ENCODE measurements at places on chromosomes 13 and 19. TPM values are rescaled to one million over a fixed set of nuclear protein-coding genes. Genes with fewer than 3 reads are reported as not detected.

GRCh38 chr13:21008026-21008425, 53.4 kb downstream of the LATS2 start:
- no peak for DNase-seq

GRCh38 chr19:15291089-15291488, 41.2 kb downstream of the BRD4 start:
- DNase-seq = no peak

- DNase-seq = no peak
Measured at GRCh38 chr19:10776900-10777650, 58.9 kb downstream of the TMED1 start.

The LILRB2 gene
- total RNA-seq = 1.6 TPM

The TMPRSS9 gene
- 0.59 TPM for total RNA-seq

DNA sequence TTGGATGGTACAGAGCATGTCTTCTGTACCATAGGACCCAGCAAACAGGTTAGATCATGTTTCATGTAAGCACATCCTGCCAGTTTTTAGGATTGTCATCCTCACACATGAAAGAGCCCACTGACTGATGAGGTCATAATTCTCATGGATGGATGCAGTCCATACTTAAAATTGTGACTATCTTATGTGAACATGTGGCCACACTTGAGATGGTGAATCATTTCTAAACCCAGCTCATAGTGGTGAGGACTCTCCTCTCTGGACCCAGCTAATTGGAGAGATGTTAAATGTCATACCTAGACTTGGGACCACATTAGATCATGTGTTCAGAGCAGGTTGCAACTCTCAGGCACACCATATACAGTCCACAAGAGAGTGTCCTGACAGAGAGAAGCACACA, 24.8 kb upstream of the ZNF254 start:
- DNase-seq = no peak

DNA sequence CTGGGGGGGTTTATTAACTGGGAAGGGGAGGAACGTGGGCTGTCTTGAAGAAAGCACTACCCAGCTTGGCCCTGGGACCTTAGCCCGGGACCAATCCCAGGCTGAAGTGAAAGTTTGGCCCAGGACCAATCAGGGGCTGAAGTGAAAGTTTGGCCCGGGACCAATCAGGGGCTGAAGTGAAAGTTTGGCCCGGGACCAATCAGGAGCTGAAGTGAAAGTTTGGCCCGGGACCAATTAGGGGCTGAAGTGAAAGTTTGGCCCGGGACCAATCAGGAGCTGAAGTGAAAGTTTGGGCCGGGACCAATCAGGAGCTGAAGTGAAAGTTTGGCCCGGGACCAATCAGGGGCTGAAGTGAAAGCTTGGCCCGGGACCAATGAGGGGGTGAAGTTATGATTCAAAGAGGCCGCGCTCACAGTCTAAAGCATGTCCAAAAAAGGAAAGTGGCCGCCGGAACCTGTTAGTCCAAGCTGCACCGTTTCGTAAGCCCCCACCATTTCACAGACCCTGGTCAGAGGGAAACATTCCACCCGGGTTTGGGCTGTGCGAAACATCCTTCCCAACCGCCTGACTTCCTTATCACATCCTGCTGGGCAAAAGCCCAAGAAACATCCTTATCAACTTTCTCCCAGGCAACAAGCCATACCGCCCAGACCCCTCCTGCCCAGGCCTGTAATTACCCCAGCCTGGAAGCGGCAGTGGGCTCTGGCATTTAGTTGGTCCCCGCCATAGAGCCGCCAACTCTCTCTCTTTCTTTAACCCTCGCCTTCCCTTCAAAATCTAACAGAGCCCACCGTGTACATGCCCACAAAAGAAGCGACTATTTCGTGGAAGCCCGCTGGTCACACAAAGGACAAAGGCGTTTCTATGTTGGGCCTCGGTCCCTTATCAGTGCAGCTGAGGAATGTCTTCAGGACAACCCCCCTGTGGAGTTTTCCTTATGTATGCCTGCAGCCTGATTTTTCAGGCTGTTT, 1.1 kb downstream of the ZNF850 start:
- DNase-seq = no peak

The PROSER3 gene
- 2.8 TPM for total RNA-seq

- DNase-seq = no peak
Measured at GRCh38 chr19:16920816-16921529, 32.2 kb downstream of the F2RL3 start.

DNA sequence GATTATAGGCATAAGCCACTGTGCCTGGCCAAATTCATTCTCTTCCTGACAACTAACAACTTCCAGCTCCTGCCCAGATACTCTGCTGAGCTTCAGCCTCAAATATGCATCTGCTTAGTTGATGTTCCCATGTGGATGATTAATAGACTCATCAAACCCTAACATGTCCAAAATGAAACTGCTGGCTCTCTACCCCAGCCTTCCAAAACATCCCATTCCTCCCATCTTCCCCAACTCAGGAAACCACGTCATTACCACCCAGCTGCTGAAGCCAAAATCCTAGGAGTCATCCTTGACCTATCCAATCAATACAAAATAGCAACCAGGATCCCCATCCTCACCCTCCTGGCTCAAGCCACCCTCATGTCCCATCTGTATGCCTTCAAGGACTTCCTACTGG, 20.9 kb downstream of the POU2F2 start:
- DNase-seq = no peak

DNA sequence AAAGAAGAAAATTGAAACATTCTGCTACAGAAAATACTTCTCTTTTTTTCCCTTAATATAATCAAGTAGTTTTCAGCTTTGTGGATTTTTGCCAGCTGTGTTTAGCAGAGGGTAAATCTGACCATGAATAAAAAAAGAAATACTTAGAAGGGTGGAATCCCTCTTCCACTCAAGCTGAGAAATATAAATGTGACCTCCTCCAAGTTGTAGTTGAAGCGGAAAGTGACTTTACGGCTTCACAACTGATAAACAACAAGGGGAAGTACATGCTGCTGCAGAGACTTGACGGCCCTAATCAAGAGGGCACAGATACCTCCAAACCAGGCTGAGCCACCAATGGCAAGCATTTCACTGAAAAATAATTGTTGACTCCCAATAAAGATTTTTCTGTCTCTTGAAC, 785.0 kb downstream of the SLITRK5 start:
- no peak for DNase-seq

DNA sequence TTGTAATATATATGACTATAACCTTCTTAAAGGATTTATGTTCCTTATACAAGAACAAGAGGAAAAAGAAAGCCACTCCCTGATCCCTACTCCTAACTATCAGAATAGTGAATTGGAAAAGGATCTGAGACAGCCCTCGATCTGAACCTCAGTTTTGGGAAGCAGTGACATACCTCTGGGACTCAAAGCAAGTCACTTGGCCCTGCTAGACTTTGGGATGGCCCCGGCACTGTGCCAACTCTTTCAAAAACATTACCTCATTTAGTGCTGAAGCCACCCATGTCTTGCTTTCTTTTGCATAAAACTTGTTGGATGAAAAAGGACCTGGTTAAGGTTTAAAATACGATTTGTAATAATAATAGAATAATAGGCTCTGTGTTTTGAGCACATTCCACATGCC, 447.3 kb downstream of the FGF9 start:
- no peak for DNase-seq

The LMTK3 gene
- 8.8 TPM for total RNA-seq

GRCh38 chr13:33167491-33167890, 118.1 kb downstream of the STARD13 start:
- DNase-seq = no peak

The RB1 gene
- 99.8 TPM for total RNA-seq

The RYR1 gene
- 6.9 TPM for total RNA-seq

DNA sequence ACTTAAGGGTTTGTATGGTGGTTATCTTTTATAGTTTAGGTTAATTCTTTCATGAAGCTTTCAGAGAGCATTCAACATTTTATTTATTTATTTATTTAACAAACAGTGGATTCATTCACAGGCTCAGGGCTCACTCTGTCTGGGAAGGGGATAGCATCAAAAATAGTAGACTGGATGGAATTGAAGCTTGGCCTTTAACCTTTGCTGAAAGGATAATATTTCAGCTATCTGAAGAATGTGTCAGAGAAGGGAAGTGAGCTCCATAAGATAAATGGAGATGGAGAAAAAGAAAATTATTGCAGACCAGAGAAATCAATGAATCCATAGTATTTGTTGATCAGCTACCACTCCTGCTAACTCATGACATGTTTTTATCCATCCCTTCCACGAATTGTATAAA, 305.6 kb downstream of the COG6 start:
- no peak for DNase-seq

The ARMC6 gene
- 28.0 TPM for total RNA-seq

DNA sequence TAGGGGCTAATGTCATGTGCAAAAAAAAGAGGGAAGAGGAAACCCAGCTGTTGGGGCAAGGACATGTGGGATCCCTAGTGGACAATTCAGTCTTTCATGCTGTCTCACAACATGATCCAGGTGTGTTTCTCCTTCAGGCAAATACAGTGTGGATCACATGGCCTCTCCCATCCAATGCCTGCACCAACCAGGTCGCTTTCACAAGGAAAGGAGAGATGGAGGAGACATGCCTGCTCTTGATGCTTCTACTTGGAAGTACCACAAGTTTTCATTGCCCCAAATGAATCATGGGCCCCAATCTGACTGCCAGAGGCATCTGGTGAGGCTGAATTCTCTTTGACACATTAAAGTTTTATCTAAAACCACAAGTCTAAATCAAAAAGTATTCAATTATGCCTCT, 82.1 kb downstream of the DLEU7 start:
- DNase-seq = no peak

- DNase-seq = peak; percentile 57
Measured at GRCh38 chr19:11088506-11089253, 583 bp upstream of the LDLR start.

- no peak for DNase-seq
Measured at GRCh38 chr13:111341886-111342285, 21.4 kb downstream of the TEX29 start.

The PTPRS gene
- 113 TPM for total RNA-seq

DNA sequence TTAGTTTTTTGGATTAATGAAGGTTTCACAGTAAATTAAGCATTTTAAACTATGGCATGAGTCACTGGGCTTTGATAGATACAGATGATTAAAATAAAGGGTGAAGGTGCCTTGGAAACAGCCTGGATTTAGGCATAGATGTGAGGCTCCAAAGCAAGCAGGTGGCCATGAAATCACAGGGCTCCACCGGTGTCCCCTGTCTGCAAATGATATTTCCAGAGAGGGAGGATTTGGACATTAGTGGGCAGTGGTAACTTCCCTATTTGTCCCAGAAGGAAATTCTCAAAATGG, 127.2 kb downstream of the COL4A1 start:
- no peak for DNase-seq

The ZGLP1 gene
- total RNA-seq = 9.5 TPM

The CCL25 gene
- not detected for total RNA-seq

GRCh38 chr13:67064920-67065319, 165.2 kb downstream of the PCDH9 start:
- no peak for DNase-seq

GRCh38 chr19:7507884-7508283, 8.0 kb upstream of the ZNF358 start:
- no peak for DNase-seq

The FXYD3 gene
- 2.6 TPM for total RNA-seq

DNA sequence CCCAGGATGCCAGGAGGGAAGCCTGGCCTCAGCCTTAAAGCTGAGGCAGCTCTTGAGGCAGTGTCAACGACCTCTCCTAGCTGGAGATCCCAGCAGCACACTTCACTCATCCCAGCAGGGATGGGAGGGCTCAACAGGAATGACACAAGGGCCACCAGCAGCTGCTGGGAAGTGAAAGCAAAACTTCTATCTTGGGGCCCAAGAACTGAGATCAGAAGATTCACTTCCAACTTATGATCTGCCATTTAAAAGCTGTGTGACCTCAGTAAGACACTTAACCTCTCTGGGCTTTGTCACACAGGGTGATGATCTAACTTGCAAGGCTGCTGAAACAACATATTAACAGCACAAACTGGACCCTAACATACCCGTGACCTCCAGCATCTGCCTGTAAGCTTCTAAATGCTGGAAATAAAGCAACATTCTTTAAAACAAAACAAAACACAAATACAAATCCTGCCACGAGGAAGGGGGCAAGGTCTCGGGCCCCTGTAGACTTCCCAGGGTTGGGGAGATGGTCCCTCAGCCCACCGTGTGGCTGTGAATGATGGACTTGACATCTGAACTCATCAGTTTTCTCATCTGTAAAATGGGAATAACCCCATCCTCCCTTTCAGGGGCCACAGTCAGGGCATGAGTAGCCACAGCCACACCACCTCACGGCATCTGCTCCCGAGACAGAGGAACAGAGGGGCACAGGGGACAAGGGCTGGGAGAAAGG, 22.7 kb downstream of the ELL start:
- no peak for DNase-seq

DNA sequence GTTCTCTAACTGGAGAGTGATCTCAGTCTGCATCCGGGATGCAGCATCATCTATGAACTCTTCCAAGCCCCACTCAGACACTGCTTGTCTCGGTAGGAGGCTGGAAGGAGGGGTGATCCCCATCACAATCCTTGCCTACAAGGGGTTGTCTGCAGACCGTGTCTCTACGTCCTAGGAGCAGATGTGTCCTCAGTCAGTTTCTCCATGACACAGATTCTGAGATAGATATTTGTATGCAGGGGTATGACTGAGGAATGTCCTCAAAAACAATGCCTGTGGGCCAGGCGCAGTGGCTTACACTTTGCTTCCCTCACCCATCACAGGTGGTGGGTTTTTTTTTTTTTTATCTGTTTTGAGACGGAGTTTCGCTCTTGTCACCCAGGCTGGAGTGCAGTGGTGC, 871 bp downstream of the NCR1 start:
- no peak for DNase-seq

DNA sequence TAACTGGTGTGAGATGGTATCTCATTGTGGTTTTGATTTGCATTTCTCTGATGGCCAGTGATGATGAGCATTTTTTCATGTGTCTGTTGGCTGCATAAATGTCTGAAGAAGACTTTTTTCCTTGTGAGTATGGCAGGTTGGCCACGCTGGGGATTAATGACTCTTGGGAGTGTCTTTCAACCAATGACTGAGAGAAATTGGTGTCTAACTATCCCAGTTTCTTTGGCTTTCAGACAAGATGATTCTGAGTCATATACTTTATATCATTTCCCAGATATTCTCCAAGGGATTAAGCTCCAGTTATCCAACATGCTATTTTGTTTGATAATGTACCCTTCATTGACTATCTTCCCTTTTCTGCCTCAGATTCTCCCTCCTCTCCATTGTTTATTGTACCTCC, 35.5 kb upstream of the CSNK1A1L start:
- no peak for DNase-seq

All from spinal cord (tissue), 10 donors.